ENCODE measurements at places on chromosomes 3 and 15. TPM values are rescaled to one million over a fixed set of nuclear protein-coding genes. Genes with fewer than 3 reads are reported as not detected.

The PDZRN3 gene
- 6.7 TPM for total RNA-seq

The SCN11A gene
- total RNA-seq, result not detected

The TERB2 gene
- total RNA-seq, result not detected

The SEMA6D gene
- not detected for total RNA-seq

The GABRR3 gene
- not detected for total RNA-seq

The HCLS1 gene
- total RNA-seq, result not detected

The MCCC1 gene
- 17.9 TPM for total RNA-seq

The LSM3 gene
- 22.7 TPM for total RNA-seq

- DNase-seq, result peak; percentile 30
Observed at GRCh38 chr3:102410616-102411015, 24.2 kb upstream of the ZPLD1 start.

DNA sequence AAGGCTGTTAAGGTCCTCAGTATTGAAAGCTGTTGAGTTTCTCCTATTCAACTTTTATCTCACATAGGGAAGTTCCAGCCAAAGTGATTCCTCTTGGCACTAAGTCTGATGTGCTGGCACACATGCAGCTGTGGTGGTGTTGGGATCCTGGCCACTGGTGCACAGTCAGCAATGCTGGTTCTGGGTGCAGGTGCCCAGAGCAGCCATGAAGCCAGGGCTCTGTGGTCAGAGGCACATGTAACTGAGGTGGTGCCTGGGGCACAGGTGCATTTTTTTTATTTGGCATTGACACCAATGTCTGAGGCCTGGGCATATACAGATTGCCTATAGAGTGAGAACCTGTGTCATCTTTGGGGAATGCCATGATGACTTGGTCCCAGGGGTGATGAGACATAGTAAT is 271.4 kb downstream of the POLQ start:
- DNase-seq, result no peak

DNA sequence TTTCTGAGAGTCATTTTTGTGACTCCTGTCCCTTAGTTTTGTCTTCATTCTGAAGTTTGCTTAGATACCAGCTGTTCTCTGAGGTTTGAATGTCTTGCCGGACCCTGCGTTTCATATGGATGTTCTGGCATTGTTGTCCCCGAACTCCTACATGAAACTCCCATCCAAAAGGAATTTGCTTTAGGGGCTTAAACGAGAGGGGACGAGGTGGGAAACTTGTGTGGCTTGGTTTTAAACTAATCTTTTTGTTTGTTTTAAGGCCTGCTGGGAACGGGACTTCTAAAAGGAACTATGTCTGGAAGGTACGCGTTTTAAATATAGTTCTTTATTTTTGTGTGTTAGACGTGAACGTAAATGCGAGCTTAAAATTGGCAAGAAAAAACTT is 679 bp downstream of the RPL35A start:
- DNase-seq, result no peak

DNA sequence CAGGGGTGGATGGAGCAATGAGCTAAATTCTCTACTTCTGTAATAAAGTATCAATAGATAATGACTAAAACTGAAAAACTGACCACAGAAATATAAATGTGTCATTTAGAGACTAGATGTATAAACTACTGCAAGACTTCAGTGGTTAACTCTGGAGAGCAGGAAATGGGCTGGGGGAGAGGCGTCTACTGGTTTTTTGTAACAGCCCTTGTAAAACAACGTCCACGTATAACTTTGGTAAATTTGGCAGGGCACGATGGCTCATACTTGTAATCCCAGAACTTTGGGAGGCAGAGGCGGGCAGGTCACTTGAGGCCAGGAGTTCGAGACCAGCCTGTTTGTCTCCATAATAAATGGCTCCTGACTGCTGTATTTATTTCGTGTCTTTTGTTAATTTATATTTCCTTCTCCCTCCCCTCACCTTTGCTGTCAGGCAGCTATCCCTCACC is 12.5 kb downstream of the RAB27A start:
- no peak for DNase-seq

DNA sequence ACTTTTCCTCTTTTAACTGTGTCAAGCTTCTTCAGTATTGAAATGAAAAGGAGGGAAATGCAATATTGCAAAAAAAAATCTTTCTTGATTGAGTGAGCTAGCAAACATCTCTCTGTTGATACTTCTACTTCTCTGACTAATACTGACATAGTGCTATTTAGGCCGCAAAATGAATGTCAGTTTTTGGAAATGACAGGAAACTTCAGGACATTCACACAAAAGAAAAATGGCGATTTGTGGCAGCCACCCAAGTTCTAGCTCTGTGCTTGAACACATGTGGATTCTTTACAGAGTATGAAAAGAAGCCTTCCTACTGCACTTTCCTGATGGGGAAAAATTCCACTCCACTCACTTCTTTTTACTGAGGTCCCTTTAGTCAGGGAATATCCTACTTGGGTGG is 486.8 kb upstream of the ALCAM start:
- no peak for DNase-seq

GRCh38 chr15:90860942-90861675 is 7.3 kb upstream of the FURIN start:
- DNase-seq, result no peak

DNA sequence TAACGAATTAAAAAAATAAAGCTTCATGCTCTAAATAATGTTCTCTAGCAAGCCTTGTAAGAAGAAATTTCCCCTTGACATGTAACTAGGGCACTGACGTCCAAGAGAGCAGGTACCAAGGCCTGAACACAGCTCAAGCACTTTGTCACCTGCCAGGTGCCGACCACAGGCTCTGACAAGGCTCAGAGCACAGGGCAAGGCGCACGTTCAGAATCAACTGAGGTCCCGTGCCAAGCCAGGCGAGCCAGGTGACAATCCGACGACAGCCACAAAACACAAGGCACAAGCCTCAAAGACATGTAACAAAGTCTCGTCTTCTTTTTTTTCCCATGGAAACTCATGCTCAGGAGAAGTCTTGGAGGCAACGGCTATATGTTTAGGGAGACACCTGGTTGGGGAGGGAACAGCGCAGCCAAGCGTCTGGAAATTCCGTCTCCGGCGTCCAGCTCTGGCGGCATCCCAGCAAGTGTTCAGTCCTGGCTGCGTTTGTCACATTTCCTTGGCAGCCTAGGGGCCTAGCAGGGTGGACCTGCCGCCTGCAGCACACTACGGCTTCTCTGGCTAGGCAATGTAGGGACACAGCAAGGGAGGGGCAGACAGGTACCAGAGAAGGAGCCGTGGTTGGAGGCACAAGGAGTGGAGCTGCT is 76.7 kb downstream of the ADAMTS17 start:
- DNase-seq, result no peak

GRCh38 chr3:70703305-70704102 is 391.1 kb upstream of the MDFIC2 start:
- no peak for DNase-seq

- DNase-seq, result no peak
Observed at GRCh38 chr3:30764891-30765290, 129.6 kb downstream of the GADL1 start.

- DNase-seq, result peak; percentile 48
Observed at GRCh38 chr3:35659768-35660167, 20.4 kb downstream of the ARPP21 start.

GRCh38 chr15:69417581-69417980 is 3.4 kb downstream of the KIF23 start:
- no peak for DNase-seq

GRCh38 chr3:31710123-31710803 is 177.5 kb downstream of the STT3B start:
- DNase-seq, result peak; percentile 34

DNA sequence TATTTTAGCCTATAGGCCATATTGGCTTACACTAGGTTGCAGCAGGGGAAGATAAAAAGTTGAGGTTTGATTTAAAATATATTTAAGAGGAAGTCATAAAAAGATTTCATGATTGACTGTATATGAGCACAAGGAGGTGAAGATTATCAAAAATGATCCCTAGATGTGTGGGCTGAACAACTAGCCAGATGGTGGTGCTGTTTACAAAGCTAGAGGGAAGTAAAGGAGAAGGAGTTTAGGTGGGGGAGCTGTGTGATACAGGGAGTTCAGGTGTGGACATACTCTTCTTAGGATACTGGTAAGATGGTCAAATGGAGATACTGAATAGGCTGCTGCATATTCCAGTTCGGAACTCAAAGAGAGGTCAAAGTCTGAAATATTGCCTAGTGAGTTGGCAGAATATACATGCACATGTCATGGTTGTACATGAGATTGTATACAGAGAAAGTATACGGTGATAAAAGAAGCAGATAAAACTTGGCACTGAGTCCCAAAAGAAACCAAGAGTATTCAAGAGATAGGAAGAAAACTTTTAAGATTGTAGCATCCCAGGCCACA is 727.8 kb downstream of the NLGN1 start:
- DNase-seq, result peak; percentile 47

- peak; percentile 44 for DNase-seq
Observed at GRCh38 chr3:4888913-4889846, 90.1 kb upstream of the BHLHE40 start.

- peak; percentile 78 for DNase-seq
Observed at GRCh38 chr3:139427283-139428060, 38.0 kb upstream of the COPB2 start.
